ENCODE measurements at places on chromosomes 7 and 10. TPM values are rescaled to one million over a fixed set of nuclear protein-coding genes. Genes with fewer than 3 reads are reported as not detected.

ZDHHC16 gene
- 43.9 TPM for total RNA-seq

NME8 gene
- not detected for total RNA-seq

GATA3 gene
- total RNA-seq, result 0.31 TPM

GCK gene
- total RNA-seq, result 0.90 TPM

DNA sequence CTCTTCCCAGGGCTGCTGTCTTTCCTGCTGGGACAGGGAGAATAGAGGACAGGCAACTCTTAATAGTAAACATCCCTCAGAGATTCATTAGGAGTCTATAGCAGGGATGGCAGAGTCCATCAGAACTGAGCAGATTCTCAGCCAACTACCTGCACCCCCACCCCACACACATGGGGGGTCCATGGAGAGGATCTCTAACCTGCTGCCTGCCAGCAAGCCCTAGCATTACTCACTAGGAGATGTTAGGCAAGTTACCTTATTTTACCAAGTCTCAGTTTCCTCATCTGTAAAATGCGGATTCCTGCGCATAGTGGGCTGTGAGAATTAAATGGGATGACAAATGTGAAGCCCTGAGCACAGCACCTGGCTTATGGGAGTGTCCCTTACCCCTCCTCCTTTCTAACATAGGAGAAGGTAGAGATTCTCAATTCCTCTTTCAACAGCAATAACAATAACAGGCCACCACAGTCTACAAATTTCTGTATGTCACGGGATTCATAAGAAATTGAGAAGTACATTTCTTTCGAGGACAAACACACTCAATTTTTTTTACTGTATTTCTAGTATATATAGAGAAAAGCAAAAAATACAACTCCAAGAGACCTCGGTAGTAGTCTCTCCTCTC, 23.8 kb upstream of the WDR11 start:
- no peaks in the 10 kb centered on the region for H3K4me1 ChIP-seq
- H3K4me3 ChIP-seq, result no peak overlapping the region
- no peaks in the 10 kb centered on the region for H3K36me3 ChIP-seq
